ENCODE measurements at places on chromosomes 4 and X.

- H3K36me3 ChIP-seq, result no peaks in the 10 kb centered on the region
- H3K27ac ChIP-seq, result no peak overlapping the region
- H3K4me1 ChIP-seq, result no peaks in the 10 kb centered on the region
- DNase-seq, result no peak
- H3K27me3 ChIP-seq, result no peaks in the 10 kb centered on the region
Measured at GRCh38 chrX:56385336-56385735, 153.2 kb downstream of the KLF8 start.

GRCh38 chrX:107691024-107691448, 62.7 kb downstream of the PRPS1 start:
- H3K4me1 ChIP-seq, result peaks cover 4% of the 10 kb centered on the region
- no peak for DNase-seq
- no peaks in the 10 kb centered on the region for H3K36me3 ChIP-seq
- no peak overlapping the region for H3K4me3 ChIP-seq
- H3K27me3 ChIP-seq, result no peaks in the 10 kb centered on the region
- no peak overlapping the region for H3K27ac ChIP-seq

DNA sequence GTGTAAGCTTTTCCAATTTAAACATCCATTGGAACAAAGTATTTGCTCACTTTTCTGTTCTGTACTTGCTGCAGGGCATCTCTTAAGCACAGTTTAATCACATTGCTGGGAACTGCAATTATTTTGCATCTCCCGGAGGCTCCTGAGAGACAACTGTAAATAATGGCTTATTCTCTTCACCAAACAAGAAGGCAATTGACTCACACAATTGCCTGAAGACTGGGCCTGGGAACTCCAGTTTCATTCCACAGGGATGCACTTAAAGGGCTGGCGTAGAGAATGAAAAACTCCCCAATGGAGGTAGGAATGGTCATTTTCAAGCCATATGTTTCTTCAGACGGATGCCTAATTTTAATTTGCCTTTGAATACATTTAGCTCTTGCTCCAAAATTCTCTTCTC, 29.5 kb downstream of the TFDP3 start:
- H3K27me3 ChIP-seq, result no peaks in the 10 kb centered on the region
- no peaks in the 10 kb centered on the region for H3K4me1 ChIP-seq
- no peak overlapping the region for H3K4me3 ChIP-seq
- no peak for DNase-seq
- no peaks in the 10 kb centered on the region for H3K36me3 ChIP-seq

- peaks cover 4% of the 10 kb centered on the region for H3K4me1 ChIP-seq
- no peak overlapping the region for H3K4me3 ChIP-seq
- no peak overlapping the region for H3K27ac ChIP-seq
- H3K36me3 ChIP-seq, result no peaks in the 10 kb centered on the region
- DNase-seq, result no peak
Measured at GRCh38 chrX:17390419-17390850, 15.4 kb downstream of the NHS start.

GRCh38 chr4:111213531-111213930, 590.7 kb upstream of the PITX2 start:
- H3K4me3 ChIP-seq, result no peak overlapping the region
- H3K36me3 ChIP-seq, result no peaks in the 10 kb centered on the region
- no peak overlapping the region for H3K27ac ChIP-seq
- no peaks in the 10 kb centered on the region for H3K4me1 ChIP-seq

Measured in Karpas-422 (cell line).